ENCODE measurements at places on chromosomes 3 and 15.

DNA sequence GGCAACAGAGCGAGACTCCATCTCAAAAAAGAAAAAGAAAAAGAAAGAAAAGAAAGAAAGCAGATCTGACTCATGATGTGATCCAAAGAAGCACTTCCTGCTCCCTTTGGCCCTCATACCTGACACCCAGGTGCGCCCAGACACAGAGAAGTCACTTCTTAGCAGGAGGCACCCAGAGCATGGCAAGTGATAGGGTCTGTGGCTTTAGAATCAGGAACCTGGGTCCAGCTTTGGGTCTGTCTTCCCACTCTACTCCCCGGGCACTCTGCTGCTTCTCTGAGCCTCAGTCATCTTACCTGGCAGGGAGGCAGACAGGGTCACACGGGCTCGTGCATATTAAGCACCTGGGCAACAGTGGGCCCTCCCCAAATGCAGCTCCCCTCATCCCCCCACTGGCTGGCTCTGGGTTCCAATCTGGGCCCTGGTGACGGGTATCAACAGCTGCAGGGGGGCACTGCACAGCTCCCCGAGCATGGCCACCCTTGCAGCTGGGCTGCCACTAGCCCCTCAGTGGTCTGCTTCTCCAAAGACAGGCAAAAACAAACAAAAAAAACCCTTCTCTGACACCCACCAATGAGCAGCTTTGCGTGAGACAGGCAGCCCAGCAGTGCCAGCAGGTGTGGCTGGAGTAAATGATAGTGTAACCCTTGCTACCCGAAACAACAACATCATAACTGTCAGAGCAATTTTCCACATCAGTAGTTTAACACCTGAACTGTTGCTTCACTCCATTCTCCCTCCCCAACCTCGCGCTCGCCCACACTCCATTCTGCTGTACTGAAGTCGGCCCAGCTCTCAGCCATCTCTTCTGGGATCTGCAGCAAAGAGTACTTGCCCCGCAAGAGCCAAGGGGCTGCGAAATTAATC lies 99.8 kb downstream of the MEGF11 start:
- no peak for DNase-seq

DNA sequence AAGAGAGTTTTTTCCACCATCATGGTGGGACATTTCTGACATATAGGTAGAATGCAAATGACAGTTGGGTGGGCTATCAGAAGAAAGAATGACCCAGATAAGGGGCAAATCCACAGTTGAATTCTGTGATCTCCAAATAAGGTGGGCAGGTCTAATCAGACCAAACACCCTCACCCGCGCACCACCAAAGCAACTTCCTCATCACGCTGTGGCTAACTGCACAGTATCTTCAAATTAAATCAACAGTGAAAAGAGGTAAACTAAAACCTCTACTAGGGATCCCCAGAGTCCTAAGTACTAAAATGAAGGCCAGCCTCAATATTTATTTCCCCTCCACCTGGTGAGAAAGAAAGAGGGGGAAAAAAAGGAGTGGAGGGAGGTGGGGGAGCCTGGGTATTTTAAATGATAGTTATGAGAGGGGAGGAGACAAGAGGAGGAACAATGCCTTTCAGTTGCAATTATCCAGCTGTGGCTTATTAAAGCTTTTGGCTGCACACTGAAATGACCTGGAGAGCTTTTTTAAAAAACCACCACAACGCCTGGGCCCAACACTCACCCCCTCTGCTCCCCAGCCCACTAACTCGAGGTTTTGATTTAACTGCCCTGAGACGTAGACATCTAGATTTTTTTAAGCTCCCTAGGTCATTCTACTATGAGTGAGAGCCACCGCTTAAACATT lies 61.0 kb downstream of the LRIG1 start:
- no peak for DNase-seq

- no peak for DNase-seq
These were observed 764 bp downstream of the UACA start for GRCh38 chr15:70762469-70763119.

DNA sequence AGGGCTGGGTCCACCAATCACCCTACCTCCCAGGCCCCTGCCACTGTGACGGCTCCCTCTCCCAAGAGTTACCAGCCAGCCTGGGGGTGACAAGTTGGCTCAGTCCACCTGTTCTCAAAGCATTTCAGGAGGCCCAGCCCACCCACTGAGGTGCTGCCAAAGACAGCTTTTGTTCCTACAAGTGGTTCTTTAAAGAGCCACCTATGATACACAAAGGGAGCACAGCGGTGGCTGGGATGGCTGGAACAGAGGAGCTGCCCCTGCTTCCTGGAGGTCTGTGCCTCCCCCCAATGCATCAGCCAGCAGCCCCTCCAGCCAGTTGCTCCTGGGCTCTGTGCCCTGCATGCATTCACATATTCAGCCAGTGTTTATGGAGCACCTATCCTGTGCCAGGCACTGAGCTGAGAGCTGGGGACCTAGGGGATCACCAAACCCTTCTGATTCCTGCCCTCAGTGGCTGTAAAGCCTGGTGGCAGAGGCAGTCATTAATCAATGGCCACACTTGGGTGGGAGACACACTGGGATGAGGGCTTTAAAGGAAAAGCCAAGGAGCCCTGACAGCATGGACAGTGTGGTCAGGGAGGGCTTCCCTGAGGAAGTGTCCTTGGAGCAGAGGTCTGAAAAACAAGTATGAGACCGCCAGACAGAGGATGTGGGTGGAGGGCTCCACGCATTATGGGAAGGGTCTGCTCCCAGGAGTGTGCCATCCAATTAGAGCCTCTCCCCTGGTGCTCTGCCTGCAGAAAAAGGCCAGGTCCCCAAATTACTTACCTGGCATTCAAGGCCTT lies 107.1 kb upstream of the LINGO1 start:
- DNase-seq: no peak

DNA sequence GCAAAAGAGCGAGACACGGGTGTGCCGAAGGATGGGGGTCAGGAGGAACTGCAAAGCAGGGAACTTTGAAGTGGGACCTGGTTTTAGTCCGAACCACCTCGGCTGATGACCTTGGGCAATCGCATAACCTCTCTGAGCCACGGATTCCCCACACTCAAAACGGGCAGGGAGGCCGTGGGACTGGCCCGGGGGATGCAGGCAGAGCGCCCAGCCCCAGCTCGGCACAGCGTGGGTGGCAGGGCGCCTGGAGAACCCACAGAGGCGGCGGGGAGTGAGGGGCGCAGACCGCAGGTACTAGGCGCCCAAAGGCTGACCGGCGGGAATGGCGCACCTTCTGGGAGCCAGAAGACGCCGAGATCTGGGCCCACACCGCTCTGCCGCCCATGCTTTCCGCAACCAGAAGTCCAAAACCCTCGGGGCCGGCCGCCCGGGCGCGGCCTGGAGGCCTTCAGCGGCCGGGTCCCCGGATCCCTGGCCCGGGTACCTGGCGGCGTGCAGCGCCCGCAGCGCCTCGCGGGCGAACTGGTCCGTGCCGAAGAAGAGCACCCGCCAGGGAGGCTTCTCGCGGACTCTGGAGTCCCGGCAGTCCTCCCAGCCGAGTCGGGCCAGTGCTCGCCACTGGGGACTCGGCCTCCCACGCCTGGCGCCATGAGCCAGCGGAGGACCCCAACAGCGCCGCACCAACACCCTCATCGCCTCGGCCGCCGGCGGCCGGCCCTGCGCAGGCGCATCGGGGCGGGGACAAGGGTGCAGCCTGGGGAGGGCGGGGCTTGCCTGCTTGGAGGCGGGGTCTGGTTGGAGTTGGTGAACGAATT lies at the start of gene MTFMT:
TSS of gene MTFMT (minus strand) at position 719 of the 815 bp plus-strand sequence. CDS start at position 693, 26 bp downstream.
- peak; percentile 89 for DNase-seq

GRCh38 chr15:25786040-25786439 lies 77.1 kb downstream of the ATP10A start:
- no peak for DNase-seq

GRCh38 chr3:24185738-24186384 lies 240.8 kb downstream of the NR1D2 start:
- DNase-seq: no peak

DNA sequence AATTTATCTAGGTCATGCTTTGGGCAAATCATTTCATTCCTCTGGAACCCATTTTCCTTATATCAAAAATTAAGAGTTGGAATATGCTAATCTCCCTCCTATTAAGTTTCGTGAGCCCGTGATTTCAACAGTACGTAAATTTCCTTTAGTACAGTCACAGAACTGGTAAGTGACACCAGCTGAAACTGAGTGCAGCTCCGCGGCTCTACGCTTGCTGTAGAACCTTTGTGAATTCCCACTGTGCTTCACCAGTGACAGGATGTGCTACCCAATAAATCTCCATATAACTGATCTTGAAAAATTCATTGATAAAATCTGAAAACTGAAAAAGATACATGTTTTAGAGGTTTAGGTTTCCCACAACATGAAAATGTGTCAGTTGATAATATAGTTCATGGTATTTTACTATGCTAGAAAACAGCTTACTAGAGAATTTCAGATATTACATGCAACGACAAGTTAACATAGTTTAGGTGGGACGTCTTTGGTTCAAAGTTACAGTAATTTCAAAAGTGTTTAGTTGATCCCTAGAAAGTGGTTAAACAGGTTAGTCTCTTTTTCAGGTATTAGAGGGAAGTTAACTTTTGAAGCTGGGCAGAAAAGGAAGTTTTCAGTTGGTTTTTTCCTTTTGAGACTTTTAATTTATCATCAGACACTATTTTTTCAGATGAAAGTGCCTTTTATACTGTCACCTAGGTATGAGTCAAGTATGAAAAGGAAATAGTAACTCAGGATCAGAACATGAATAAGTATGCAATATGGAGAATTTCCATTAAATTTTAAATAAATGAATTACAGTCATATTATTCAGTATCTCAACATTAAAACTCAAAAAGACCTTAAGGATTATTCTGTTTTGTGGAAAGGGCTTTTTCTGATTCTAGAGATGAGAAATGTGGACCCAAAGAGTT lies 57.0 kb downstream of the PPARG start:
- no peak for DNase-seq

- DNase-seq: no peak
These were observed 257.8 kb downstream of the LPP start for GRCh38 chr3:188411750-188412149.

GRCh38 chr3:66038726-66039589 lies at the start of gene MAGI1:
Gene MAGI1 (minus strand): TSS chr3:66038918. CDS start chr3:66038308, 610 bp downstream.
- DNase-seq: no peak

GRCh38 chr15:50106457-50106856 lies 12.6 kb downstream of the ATP8B4 start:
- no peak for DNase-seq

DNA sequence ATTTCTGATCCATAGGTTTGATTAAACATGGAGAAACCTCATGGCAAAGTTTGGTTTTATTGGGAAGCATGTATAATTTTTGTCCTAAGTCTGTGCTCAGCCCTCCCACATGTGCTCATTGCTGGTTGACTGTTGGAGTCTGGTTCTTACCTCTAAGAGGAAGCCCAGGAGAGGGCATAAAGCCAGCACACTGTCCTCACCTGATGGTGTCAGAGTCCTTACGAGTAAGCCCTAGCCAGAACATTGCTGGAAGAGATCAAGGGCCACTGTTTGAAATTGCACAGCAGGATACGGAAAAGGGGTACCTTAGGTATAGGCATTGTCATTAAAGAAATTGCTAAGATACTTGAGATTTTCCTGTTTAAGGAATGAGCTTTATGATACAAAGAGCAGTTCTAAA lies 21.3 kb downstream of the MLH1 start:
- DNase-seq: no peak

- peak; percentile 42 for DNase-seq
These were observed 544.2 kb downstream of the FOXP1 start for GRCh38 chr3:71039332-71039731.

GRCh38 chr3:67804578-67804977 lies 150.2 kb upstream of the SUCLG2 start:
- no peak for DNase-seq

DNA sequence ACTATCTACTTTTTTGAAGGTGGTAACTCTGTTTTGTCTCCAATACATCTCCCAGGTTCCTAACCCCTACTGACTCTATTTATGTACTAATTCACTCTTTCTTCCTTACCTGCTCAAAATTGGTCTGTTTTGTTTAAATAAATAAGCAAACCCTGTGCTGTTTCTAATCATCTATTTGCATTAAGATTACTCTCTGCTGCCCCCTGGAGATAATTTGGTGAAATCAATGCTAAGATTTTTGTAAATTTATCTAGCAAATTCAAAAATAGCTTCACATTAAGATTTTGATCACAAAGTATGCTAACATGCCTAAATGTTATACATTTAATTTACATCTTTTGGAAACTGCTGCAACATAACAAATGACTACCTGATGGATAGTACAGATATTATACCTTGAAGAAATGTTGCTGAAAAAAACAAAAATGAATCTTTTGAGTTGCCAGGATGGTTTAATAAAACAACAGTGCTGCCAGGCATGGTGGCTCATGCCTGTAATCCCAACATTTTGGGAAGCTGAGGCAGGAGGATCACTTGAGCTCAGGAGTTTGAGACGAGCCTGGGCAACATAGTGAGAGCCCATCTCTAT lies 4.4 kb upstream of the CD200R1 start:
- no peak for DNase-seq

- no peak for DNase-seq
These were observed 528.6 kb upstream of the LMCD1 start for GRCh38 chr3:7973006-7973405.

DNA sequence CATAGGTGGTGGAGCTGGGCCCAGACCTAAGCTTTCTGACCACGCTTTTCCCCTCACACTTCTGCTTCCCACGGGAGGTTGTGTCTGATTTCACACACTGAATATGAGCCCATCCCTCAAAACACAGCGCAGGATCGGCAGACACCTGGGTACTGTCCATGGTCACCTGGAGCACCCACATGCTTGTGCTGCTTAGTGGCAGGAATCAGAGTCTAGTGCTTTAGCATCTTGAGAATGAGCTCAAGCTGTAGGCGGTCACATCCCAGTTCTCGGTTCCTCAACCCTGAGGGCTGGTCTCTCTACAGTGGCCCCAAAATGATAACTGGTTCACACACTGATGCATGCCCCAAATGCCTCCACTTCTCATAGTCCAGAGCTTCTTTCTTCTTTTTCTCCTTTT lies 111.0 kb downstream of the SEMA5B start:
- no peak for DNase-seq

DNA sequence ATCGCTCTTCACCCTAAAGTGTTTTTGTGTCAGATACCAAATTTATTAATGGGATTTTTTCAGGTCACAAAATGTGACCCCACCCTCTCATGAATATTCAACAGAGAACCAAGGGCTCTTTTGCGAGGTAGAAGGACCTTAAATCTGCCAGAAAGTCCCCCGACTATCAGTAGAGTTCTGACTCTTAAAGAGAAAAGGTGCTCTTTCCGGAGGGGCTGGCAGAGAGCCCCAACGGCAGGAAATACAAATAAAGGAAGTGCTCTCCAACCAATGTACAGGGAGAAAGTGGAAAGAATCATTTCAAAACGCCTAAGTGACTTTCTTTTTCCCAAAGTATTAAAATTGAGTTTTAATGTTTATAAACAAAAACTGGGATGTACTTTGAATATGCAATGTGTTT lies 517.2 kb downstream of the FOXP1 start:
- peak; percentile 37 for DNase-seq

Measured in CD4-positive, CD25-positive, alpha-beta regulatory T cell (primary cell).